Stimulated activated CD8-positive, alpha-beta memory T cell treated with anti-CD3 and anti-CD28 coated beads, Interleukin-4, amount 100 ng/mL, for 4 hours (primary cell): ENCODE measurements at places on chromosomes 6 and 20.

GRCh38 chr6:166583230-166583965 lies 3.1 kb downstream of the RAMACL start:
- no peak for DNase-seq

DNA sequence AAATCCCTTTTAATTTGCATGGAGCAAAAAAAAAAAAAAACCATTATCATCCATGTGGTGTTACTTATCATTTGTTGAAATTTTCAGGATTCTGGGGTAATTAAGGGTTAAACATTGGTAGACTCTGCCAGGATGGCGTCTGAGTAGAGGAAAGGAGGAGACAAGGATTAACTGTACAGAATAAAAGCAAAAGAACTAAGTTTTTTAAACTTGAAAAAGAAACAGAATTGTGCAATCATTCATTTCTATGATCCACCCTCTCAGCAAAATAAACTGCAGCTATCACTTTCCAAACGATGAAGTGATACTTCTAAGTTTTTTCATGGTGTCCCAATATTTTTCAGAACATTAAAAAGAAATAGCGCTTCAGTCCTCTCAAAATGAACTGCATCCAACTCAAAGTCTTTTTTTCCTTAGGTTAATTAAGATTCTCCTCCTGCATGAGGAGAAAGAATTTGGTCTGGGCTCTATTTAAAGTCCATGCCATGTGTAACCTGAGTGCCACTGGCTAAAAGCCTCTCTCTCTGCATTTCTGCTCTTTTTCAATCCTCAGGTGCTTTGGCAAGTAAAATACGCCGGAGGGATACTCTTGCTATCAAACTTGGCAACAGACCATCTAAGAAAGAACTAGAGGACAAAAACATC lies 69.5 kb upstream of the LTV1 start:
- no peak for DNase-seq

DNA sequence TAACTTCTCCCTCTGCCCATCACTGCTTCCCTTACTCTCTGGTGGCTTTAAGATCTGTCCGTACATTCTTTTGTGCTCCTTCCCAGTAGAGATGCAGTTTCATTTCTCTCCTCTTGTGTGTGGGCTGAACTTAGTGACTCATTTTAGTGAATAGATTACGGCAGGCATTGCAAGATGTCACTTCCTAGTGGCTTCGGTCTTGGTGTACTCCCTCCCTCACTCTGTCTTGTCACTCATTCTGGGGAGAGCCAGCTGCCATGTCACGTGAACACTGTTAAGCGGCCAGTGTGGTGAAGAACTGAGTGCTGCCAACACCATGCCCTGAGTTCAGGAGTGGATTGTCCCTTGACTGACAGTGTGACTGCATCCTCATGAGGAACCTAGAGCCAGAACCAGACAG lies 115.9 kb downstream of the OTOR start:
- DNase-seq, result no peak

DNA sequence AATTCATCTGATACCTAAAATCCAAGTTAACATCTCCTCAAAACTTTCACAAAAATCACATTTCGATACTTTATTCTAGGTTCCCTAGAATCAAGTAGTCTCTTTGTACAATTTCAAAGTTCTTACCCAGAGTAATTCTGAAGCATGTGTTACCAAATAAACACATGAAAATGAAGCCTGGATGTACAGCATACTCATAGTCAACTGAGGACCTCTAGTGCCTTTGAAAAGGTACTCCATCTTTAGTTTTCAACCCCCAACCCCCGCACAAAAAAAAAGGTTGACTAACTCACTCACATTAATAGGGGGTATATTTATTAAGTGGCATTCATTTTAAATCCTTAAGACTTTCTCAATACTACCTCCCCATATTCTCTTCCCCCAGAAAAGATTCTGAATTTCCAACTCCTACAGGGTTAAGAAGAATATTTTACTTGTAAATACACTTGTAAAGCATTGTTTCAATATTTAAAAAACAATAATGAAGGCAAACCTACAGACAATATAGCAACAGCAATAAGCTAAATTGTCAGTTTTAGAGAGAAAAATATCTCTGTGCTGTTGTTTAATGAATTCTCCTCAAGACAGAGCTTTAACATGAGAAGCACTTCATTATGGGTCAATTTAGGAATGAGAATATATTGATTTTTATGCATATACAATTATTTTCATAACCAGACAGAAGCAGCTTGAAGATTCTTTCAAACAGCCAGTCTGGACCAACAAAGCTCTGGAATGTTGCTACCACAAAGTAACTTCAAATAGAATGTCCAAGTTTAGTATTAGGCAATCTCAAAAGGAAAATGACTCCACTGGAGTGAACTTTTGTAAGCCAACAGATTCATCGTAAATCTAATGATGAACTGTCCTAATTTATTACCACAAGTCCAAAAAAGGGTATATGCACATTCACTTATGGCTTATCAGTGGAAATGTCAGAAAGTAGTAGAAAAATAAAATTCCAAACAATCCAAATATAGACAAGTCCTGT lies 3.3 kb downstream of the PLN start:
- no peak for DNase-seq

DNA sequence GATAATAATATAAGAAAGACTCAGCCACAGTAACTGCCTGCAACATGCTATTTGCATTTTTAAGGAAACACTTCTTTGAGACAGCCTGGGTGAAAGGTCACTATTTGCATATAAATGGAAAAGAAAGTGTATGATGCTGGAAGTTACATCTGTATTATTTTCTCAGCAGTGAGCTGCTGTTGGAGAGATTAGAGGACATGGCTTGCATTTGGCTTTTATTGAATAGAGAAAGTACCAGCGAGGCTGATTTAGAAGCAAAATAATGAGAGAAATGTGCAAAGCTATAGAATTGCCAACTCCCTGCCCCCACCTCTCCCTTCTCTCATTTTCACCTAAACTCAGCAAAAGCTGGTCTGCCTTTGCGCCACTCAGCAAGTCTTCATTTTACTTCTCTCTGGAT lies 12.7 kb downstream of the MYT1 start:
- DNase-seq, result no peak

DNA sequence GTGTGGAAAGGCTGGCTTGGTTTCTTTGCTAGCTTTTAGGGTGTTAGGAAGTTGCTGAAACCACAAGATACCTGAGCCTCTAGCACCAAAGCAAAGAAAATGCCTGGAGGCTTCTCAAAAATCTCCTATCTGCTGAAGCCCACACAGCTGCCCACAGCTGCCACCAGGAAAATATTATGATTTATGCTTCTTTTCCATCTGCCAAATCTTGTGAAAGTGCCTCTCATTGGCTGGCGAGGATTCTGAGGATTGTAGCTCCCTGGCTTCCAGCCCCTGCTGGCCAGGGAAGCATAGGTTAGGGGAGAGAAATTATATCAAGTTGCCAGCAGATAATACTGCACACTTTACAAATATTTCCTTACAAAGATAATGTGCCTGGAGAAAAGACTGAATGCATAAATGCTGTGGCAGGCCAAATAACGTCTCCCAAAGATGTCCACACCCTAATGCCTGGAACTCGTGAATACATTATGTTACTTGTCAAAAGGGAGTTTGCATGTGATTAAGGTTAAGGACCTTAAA lies 98.4 kb downstream of the MRPL14 start:
- DNase-seq, result no peak

GRCh38 chr6:17606606-17607005 lies 6.5 kb downstream of the FAM8A1 start:
- DNase-seq, result no peak

DNA sequence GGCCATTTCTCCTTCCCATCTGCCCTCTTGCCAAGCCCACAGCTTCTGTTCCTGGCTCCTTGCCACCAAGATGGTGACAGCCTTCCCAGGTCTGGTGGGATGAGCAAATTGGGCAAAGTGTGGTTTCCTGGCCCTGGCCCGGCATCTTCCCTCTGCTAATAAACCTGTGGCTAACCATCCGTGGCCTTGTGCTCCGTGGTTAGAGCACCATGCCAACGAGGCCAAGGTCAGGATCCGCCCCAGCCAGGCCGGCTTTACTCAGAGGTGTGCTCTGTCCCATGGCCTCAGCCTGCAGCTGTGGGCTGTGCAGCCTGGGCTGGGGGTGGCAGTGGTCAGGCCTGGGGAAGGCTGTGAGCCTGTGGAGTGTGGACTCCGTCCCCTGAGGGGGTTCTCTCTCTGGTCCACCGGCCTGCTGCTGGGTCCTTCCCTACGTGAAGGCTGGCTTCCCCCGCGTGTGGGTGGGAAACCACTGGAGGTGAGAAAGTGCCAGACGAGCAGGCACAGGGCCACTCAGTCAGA lies 117.4 kb downstream of the VEGFA start:
- DNase-seq, result no peak

DNA sequence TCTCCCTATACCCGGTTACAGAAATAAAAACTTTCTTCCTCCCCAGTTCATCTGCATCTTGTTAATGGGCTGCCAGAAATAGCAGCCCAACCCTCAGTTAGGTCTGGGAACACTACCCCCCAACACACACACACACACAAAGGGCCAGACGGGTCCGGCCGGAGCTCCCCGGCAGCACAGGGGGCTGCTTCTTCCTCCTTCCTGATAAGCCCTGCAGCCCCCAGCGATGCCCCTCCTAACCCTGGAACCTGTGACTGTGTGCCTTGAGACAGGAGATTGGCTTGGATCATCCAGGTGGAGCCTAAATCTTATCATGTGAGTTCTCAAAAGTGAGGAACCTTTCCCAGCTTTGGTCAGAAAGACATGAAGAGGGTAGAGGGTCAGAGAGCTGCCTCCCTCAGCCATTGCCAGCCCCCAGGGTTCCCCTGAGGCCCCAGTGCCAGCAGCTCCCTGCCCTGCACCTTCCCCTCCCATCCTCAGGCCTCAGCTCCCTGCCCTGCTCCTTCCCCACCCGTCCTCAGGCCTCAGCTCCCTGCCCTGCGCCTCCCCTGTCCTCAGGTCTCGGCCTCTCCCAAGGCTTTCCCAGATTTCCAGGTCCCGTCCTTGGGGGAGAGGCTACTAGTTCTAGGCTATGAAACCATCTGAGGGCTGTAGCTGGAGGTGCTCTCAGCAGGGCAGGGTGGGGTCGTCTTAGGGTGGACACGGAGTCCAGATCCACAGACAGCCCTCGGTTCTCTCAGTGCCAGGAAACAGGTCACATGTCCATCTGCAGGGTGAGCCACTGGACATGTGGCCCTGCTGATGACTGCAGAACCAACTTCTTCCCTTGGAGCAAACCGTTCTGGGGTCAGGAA lies 34.5 kb upstream of the CST7 start:
- DNase-seq, result no peak

DNA sequence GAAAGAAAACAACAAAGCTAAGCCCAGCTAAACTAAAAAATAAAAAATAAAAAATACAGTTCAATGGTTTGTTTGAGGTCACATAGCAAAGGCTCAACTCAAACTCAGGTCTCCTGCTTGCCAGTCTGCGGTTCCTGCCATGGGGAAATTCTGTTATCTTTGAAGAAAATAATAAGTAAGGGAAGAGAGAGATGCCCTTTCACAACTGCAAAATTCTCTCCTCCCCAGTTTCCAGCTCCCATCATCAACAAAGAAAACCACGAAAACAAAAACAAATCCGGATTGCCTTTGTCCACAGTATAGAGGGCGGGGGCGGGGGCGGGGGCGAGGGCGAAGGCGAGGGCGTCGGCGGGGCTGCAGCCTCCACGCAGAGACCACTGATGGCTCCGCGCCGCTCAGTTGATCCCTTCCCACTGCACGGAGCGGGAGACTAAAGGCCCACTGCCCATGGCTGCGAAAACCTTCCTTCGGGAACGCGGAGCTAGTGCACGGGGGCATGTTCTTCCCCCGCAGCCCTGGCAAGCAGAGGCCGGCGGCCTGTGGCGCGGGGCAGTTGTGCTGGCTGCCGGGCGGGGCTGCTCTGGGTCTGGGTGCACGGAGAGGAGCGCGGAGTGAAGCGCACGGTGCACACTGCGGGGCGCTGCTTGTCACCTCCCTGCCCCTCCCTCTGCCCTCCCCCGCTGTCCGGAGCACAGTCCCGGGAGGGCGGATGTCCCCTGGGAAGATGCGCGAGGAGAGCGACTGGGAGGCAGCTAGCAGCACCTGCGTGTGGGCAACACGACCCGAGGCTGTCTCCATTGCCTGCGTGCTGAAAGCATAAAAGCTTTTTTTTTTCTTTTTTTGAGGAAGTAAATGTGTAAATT lies 54.1 kb upstream of the TPD52L1 start:
- DNase-seq, result no peak

DNA sequence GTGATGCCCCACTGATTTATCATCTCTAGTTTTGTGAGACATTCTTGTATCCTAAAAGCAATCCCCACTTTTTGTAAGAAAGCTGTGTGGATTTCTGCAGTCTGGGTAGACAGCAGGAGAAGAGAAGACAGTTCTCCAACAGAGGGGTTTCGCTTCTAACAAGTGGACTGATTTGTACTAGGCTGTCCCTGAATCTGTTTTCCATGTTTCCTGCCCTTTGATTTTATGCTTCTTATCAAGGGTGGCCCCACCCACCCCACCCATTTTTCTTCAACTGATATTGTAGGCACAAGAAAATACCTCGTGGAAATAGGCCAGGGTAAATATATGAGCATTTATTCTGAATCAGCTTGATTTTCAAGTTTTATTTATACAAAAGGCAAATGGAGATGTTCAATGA lies 25.7 kb upstream of the JAG1 start:
- DNase-seq, result no peak

DNA sequence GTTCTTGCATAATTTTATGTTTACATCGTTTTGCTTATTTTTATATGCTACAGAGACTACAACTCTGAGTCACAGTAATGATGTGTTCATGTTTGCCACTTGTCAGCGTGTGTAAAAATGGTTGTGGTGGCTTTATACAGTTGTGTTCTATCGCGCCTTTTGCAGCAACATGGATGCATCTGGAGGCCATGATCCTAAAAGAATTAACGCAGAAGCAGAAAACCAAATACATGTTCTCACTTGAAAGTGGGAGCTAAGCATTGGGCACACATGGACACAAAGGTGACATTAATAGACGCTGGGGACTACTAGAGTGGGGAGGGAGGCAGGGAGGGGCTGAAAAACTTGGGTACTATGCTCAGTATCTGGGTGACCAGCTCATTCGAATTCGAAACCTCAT lies 996 bp upstream of the SEC23B start:
- no peak for DNase-seq

DNA sequence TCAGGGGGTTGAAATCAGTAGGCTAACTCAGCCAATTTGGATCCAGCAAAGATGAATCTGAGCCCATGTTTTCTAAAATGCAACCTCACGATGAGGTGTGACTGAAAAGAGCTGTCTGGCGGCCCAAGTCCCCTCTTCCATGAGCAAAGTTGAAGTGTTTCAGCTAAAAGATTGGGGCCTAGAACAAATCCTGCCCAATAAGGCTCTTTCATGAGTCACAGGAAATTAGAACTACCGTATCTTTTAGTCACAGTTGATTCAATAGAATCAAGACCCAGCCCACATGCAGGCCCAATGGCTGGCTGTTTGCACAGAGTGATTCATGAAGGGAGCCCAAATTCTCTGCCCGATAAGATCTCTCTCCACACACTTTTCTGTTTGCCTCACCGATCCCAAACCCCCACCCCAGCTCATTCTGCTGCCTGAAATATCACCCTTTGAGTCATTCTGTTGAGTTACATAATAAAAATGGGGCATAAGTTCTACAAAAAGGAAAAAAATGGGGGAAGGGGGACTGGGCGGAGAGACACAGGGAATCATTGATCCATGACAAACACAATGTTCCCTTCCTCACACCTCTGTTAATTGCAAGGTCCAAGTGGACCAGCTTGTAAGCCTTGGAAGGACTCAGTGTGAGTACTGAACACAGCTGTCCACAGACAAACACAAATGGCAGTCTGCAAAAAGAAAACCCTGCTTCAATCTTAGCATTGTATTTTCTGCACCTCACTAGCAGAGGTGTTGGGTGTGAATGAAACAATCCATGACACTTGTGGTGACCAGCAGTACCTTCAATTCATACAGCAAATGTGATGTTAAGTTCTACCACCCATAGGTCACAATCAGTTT lies 13.8 kb downstream of the FOXQ1 start:
- no peak for DNase-seq

- no peak for DNase-seq
Observed at GRCh38 chr6:136063096-136063495, 187.0 kb downstream of the MTFR2 start.
